Midbrain (tissue), 1 donor: ENCODE measurements at places on chromosomes 7 and 10.

GRCh38 chr10:112295853-112296830, 12.9 kb downstream of the TECTB start:
- DNase-seq = no peak

DNA sequence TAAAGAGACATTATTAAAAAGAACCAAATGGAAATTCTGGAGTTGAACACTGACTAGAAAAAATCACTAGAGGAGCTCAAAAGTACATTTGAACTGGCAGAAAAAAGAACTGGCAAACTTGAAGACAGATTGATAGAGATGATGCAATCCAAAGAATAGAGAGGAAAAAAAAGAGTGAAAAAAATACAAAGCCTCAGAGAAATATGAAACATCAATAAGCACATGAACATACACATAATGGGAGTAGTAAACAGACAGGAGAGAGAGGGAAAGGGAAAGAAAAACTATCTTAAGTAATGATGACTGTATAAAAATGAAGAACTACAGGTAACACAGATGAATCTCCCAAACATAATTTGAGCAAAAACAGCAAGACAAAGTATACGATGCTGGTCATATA, 61.1 kb downstream of the CNOT4 start:
- DNase-seq = no peak

DNA sequence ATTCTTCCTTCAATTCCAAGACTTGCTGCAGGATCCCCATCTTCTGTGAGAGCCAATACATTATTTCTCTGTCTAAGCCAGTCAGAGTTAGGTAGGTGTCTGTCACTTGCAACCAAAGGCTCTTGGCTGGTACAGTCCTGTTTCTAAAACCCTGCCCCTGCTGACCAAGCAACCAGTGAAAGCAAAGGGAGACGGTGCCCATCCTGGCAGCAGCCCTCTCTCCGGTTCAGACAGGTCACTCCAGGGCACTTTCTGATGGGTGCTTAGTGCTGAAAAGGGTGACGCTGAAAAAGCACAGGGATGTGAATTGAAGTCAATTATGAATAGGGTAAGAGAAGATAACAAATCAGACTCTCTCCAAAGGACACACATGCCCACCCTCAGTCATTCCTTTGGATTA, 37.5 kb downstream of the SPOCK2 start:
- DNase-seq = no peak

GRCh38 chr7:54774785-54775740, 16.1 kb upstream of the SEC61G start:
- no peak for DNase-seq

- DNase-seq = no peak
These were observed 47.5 kb downstream of the INSYN2A start for GRCh38 chr10:127148933-127149220.

DNA sequence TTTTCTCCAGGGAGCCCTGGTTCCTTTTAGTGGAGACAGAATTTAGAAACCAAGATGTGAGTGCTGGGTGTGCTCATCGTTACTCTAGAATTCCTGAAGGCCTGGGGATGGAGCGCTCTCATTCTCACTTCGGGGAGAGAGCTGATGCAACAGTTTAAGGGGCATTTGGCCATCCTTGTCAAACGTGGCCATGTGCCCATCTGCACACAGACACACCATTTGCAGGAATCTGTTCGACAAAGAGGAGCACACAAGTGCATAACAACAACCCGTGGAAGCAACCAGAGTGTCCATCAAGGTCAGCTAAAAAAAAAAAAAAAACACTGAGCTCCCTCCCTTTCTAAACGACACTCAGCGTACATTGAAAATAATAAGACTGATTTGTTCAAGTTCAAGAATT, 23.0 kb upstream of the RET start:
- no peak for DNase-seq

DNA sequence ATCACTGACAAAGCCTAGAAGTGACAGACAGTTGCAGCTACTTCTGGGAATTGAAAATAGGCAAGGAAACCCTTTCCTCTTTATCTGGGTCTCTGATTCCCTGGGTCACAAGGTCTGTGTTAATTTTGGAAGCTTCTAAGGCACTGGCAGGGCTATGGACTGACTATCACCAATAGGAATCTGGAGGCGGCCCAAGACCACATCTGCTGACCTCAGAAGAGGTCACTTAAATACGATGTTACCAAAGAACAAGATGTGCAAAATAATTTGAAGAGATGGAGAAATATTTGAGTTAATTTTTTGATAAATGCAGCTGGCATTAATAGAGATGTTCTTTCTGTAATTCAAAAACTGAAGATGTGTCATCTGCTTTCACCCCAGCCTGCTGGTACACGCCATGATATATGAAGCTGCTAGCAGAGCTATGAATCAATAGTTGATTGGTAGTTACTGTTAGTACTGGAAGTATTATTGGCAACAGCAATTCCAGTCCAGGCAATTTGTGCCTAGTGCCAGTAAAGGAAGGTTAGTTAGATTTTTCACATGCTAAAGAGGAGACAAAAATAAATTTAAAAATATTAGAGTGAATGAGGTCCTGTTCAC, 5.5 kb upstream of the STEAP4 start:
- DNase-seq = no peak

DNA sequence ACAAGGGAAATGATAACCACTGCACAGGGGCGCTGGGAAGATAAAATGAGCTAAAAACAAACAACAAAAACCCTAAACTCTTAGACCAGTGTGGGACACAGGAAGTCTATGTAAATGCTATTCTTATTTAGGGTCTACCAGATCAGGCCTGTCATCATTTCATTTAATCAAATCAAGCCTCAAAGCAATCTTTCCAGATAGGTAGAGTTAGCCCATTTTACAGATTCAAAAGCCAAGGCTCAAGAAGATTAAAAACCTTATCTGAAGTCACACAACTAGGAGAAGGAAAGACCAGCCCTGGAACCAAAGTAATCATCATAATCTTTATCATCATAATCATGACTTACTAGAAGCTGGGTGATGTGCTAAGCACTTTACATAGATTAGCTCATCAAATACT, 4.7 kb downstream of the NOD1 start:
- DNase-seq = no peak

- DNase-seq = no peak
These were observed 51.7 kb upstream of the MSMB start for GRCh38 chr10:46097576-46098317.

- no peak for DNase-seq
These were observed 1053.3 kb downstream of the SORCS1 start for GRCh38 chr10:106111246-106111645.

GRCh38 chr10:125549653-125550052, 133.3 kb downstream of the TEX36 start:
- DNase-seq = no peak

DNA sequence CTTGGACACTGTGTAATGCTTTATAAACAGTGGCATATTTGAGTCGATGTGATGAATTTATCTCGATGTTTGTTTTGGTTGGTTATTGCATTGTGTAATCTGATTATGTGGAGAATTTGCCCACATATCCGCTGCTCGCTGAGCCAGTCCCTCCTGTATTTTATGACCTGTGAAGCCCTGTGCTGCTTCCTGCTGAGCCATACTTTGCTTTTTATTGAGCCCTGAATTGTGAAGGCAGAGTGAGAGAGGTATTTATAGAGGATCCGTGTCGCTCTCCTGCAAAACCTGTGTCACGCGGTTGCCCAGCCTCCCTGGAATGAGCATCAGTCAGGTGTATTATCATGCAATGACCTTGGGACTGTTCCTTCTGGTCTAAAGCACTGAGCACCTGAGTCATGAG, 253.7 kb downstream of the ARHGAP21 start:
- no peak for DNase-seq

- no peak for DNase-seq
These were observed 617 bp upstream of the FOXI2 start for GRCh38 chr10:127736222-127736914.

DNA sequence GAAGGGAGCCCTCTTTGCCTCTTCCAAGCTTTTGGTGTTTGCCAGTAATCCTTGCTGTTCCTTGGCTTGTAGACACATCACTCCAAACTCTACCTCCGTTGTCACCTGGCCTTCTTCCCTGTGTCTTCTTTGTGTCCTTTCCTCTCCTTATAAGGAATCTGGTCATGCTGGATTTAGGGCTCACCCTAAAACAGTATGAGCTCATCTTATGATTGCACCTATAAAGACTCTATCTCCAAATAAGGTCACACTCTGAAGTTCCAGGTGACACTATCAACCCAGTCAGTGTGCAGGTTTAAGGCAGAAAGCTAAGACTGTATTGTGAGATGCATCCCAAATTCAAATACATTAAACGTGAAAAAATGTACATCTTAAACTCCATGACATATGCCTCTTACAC, 49.0 kb upstream of the ZRANB1 start:
- DNase-seq = no peak

GRCh38 chr7:44967571-44968446, 11.0 kb downstream of the MYO1G start:
- DNase-seq = no peak

- no peak for DNase-seq
These were observed 228.5 kb downstream of the BBS9 start for GRCh38 chr7:33357846-33358245.

DNA sequence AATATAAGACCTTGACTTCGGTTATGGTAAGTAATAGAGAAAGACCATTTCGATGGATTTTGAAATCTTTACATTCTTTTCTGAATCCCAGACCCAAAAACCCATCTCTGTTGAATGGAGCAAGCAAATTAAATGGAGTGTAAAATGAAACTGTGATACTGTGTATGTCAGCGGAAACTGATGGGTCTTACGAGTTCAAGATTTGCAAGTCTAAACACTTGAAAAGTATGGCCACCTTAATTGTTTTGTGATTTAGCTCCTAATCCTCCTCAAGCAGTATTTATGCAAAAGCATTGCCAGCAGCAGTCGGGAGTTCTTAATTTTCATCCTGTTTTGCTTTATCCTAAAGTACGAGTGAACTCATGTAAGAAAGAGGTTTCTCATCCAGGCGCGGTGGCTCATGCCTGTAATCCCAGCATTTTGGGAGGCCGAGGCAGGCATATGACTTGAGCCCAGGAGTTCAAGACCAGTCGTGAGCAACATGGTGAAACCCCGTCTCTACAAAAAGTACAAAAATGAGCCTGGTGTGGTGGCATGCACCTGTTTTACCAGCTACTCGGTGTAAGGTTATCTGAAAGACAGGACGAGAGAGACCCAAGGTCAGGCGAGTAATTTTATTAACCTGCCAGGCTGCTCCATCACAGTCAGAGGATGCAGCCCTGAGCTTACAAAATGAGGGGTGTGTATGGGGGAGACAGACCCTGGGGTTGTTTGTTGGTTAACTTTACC, 5.8 kb upstream of the DHTKD1 start:
- DNase-seq = no peak

- no peak for DNase-seq
These were observed 107.4 kb downstream of the STRA8 start for GRCh38 chr7:135341049-135341448.

DNA sequence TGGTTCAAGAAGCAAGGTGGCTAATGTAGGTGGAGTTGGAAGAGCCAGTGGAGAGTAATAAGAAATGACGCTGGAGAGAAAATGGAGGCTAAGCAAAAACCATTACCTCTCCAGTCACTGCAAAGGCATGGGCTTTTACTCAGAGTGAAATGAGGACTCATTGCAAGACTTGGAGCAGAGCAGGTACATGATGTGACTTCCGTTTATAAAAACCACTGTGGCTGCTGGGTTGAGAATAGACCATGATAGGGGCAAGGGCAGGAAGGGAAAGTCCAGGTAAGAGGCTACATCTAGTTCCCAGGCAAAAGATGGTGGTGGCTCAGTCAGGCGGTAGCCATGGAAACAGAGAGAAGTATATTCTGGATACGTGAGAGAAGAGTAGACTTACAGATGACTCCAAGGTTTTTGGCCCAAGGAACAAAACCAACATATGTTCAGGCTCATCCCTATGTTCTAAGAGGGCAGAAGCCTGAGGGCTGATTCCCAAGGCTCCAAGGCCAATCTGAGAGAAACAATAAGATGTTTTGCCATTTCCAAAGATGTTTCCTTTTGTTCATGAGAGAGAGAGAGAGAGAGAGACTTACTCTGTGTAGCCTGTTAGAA, 21.5 kb upstream of the PDE1C start:
- no peak for DNase-seq

- no peak for DNase-seq
These were observed 248.7 kb downstream of the FZD1 start for GRCh38 chr7:91512958-91513357.

- no peak for DNase-seq
These were observed 2.0 kb downstream of the MNX1 start for GRCh38 chr7:157008206-157009169.

DNA sequence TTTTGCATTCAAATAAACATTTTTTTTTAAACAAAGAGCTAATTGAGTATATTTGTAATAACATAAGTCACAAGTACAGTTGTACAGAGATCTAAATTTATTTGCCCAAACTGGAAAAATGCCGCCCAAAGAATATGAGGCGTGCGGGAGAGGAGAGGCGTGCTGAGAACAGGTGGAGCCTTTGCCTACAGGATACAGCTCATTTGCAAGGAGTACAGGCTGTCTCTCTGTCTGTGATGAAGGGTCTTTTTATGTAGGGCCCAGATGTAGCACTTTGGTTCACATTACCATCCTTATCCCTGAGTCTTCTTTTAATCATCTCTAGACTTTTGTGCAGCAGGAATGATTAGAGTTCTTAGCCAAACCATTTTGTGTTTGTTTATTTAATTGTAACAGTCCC, 58.2 kb downstream of the POU6F2 start:
- no peak for DNase-seq

GRCh38 chr10:122257041-122257440, 14.1 kb upstream of the BTBD16 start:
- DNase-seq = no peak
